ENCODE measurements at places on chromosomes 6 and 20. TPM values are rescaled to one million over a fixed set of nuclear protein-coding genes. Genes with fewer than 3 reads are reported as not detected.

Gene MCCD1
- total RNA-seq = not detected

DNA sequence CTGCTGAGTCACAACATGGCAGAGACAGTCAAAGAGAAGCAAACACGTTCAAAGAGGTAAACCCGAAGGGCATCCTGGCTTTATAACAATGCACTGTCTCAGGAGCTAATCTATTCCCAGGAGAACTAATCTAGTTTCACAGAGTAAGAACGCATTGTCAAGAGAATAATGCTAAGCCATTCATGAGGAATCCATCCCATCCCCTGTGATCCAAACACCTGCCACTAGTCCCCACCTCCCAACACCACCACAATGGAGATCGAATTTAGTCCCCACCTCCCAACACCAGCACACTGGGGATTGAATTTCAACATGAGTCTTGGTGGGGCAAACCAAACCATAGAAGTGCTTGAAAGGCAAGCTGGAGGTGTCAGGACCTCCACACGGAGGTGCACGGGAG, 231.5 kb upstream of the ID4 start:
- DNase-seq = no peak

Gene TFAP2A
- total RNA-seq = 0.43 TPM

Gene VSX1
- 0.14 TPM for total RNA-seq

DNA sequence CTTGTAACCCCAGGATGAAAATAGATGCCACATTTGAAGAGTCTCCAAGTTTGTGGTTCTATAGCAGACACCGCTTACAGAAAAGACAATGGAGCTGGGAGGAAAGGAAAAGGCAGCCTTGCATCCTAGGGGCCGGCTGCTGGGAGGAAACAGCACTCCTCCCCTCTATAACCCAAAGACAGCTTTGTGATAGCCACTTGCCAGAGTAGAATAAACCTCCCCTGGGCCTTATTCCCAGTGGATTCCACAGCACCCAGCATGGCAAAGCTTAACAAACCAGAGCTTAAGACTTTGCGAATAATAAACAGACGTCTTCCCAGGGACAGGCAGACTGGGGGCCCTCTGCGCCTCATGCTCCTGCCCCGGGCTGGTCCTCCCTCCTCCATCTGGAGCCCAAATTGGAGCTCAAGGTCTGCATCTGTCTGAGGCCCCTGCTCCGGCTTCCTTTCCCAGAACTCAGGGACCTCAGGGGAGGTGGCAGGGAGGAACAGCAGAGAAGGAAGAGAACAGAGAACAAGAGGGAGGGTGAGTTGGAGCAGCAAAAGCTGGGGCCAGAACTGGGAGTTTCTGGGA, 8.8 kb upstream of the TAF8 start:
- no peak for DNase-seq

GRCh38 chr6:170158296-170159021, 132.4 kb downstream of the DLL1 start:
- DNase-seq = peak; percentile 63

Gene BPIFA1
- not detected for total RNA-seq

GRCh38 chr6:46706464-46706863, 18.8 kb downstream of the TDRD6 start:
- no peak for DNase-seq

DNA sequence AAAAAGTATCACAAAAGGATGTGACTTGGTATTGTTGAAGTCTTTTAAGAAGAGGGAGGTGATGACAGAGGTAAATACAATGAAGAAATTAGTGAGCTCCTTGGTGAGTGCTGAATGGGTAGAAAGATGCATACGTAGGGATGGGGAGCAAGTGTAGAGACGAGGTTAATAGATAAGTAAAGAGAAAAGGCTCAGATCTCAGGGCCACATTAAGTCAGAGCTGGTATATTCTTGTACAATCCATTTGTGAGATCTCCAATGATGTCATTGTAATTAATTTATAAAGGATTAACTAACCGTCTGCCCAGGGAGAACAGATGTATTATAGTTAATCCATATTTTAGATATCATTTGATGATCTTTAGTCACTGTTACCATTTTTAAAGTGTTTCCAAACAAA, 43.4 kb downstream of the SMPDL3A start:
- no peak for DNase-seq

Gene LRFN2
- total RNA-seq = not detected

- no peak for DNase-seq
Measured at GRCh38 chr6:41186031-41186562, 14.9 kb downstream of the TREML2 start.

Gene ALDH5A1
- total RNA-seq = 25.1 TPM

GRCh38 chr6:21594416-21595281, 1.1 kb downstream of the SOX4 start:
- peak; percentile 85 for DNase-seq

- DNase-seq = no peak
Measured at GRCh38 chr6:781350-781961, 88.5 kb upstream of the EXOC2 start.

DNA sequence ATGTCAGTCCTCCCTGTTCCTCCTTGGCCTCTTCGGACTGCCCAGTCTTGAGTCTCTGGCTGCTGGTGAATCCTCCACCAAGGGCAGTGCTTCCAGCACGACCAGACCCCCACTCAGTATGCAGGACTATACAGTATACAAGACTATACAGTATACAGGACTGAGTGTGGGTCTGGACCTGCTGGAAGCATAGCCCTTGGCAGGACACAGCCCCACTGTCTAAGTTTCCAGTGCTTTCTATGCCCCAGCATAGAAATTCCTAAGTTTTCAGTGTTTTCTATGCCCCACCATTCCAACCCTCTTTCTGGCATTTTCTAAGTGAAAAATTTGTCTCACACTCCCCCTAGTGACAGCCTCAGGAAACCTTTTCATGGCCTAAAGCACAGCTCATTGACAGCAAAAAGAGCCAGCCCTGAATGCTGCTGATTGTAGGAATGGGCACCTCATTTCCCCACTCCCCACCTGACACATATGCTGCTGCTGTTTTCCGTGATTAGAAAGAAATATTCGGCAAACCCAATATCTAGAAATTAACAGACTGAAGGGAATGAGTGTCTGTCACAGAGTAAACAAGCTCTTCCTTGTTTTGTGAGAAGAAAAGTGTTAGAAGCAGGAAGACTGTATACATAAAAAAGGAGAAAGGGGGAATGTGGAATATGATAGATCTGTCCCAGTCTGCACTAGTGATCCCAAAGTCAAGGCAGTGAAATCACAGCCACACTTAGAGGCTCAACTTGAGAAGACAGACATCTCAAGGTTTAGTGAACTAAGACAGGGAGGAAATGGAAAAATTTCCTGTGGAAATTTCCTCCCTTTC, 206.9 kb downstream of the IBTK start:
- no peak for DNase-seq

DNA sequence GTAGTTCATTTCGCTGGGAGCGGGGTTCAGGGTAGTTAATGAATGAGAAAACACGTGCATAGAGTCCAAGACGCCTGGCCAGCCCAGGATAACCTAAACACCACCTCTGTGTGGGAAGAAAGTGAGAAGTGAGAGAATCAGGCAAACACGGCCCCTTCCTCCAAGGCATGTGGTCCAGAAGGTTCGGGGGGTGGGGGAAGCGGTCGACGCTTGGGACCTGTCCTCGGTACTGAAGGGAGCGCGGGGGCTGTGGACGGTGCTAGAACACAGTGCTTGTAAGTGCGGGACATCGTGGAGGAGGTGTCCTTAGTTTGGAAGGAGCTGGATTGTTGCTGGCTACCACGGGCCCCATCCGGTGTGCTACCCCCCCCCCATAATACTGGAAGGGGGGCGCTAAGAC, 1.7 kb upstream of the VSTM2L start:
- DNase-seq = no peak

DNA sequence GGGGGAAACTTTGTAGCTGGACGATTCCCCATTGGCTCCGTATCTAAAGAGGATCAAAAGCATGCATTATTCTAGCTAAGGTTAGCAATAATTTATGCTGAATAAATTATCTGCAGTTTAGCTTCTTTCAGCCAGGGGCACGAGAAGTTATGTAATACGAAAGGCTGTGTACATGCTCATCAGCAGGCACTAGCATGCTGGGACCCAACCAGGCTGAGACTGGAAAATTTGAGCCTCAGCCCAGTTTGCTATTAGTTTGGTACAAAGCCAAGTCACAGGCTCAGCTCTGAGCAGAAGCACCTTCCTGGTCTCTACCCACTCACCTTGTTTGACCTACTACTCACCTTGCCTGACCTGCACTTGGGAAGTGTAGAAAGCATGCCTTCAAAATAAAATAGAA, 328.1 kb upstream of the ARID1B start:
- DNase-seq = no peak

Gene DZANK1
- total RNA-seq = 1.1 TPM

GRCh38 chr20:47055699-47056369, 161.2 kb downstream of the EYA2 start:
- no peak for DNase-seq

All from Right ventricle myocardium inferior (tissue), 1 donor.